Vagina (tissue), 2 donors: ENCODE measurements at places on chromosomes 16 and 17. TPM values are rescaled to one million over a fixed set of nuclear protein-coding genes. Genes with fewer than 3 reads are reported as not detected.
A peak's percentile ranks its signal among the peaks of the same experiment; 100 is the strongest.

- H3K27me3 ChIP-seq, result no peaks in the 10 kb centered on the region
- H3K4me3 ChIP-seq, result no peak overlapping the region
- DNase-seq, result no peak
- no peaks in the 10 kb centered on the region for H3K36me3 ChIP-seq
- peaks cover 44% of the 10 kb centered on the region for H3K4me1 ChIP-seq
- no peak overlapping the region for H3K27ac ChIP-seq
Measured at GRCh38 chr17:81482673-81483072, 29.9 kb downstream of the ACTG1 start.

DNA sequence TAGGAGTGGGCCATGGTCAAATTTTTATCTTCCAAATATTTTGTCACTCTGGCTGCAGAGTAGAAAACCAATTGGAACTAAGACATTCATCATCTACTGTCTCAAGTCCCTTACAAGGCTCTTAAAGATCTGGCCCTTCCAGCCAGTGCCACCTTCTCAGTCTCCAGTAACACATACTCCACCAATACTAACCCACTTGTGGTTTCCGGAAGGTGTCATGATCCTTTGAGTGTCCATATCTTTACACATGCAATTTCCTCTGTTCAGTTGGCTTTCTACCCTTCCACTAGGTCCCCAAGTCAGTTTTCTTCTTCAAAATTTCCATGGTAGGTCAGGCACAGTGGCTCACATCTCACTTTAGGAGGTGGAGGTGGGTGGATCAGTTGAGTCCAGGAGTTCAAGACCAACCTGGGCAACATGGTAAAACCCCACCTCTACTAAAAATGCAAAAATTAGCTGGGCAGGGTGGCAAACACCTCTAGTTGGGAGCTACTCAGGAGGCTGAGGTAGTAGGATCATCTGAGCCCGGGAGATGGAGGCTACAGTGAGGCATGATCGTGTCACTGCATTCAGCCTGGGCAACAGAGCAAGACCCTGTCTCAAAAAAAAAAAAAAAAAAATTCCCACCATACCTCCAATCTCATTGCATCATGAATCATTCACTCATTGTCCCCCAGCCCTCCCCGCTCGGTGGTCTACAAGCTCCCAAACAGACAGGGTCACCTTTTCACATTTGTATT lies 6.0 kb upstream of the GRB2 start:
- no peaks in the 10 kb centered on the region for H3K36me3 ChIP-seq
- no peak overlapping the region for H3K4me3 ChIP-seq
- H3K27ac ChIP-seq, result no peak overlapping the region
- no peaks in the 10 kb centered on the region for H3K27me3 ChIP-seq
- DNase-seq, result no peak

GRCh38 chr17:46745376-46745775 lies 73.1 kb downstream of the WNT3 start:
- H3K4me1 ChIP-seq, result peaks cover 8% of the 10 kb centered on the region
- no peaks in the 10 kb centered on the region for H3K36me3 ChIP-seq
- no peaks in the 10 kb centered on the region for H3K27me3 ChIP-seq
- no peak overlapping the region for H3K4me3 ChIP-seq
- no peak overlapping the region for H3K27ac ChIP-seq
- no peak for DNase-seq

GRCh38 chr16:85238233-85238647 lies 126.0 kb upstream of the CIBAR2 start:
- H3K4me3 ChIP-seq, result no peak overlapping the region
- peaks cover 42% of the 10 kb centered on the region for H3K4me1 ChIP-seq
- peak overlapping the region; percentile 57 for H3K27ac ChIP-seq
- H3K36me3 ChIP-seq, result no peaks in the 10 kb centered on the region
- H3K27me3 ChIP-seq, result no peaks in the 10 kb centered on the region

KCNH4 gene
- not detected for total RNA-seq

DNA sequence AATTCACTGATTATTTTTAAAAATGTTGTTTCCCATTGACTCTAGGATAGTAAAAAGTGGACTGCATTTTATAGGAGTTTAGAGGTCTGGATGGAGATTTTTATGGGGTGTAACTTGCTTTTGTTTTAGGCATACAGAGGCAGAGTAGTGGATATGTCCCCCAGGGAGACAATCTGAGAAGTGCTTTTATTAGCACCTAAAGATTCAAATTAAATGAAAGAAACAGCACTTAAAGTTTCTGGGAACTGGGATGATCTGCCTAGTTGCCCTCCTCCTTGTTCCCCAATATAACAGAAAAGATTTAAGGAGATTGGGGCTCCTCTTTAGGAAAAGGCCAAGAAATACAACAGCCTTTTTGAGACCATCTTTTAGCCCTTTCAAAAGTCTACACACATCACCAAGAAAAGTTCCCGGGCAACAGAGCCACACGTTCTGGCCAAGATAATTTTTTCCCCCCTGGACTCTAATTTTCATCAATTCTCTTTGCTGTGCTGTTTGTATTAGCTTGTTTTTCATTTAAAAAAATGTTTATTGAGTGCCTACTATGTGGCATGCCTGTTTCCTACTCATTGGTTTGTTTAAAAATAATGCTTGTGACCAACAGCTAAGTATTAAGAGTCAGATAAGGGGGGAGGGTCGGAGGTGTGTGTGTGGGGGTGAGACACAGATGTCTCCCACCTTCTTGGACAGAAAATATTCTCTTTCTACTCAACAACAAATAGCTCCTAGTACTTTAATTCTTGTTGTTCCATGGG lies 2.5 kb upstream of the IGF2BP1 start:
- peaks cover 20% of the 10 kb centered on the region for H3K27me3 ChIP-seq
- no peaks in the 10 kb centered on the region for H3K36me3 ChIP-seq
- no peak overlapping the region for H3K4me3 ChIP-seq

GRCh38 chr17:36544044-36544306 lies 744 bp upstream of the GGNBP2 start:
- no peaks in the 10 kb centered on the region for H3K27me3 ChIP-seq
- H3K27ac ChIP-seq, result peak overlapping the region; percentile 100
- no peaks in the 10 kb centered on the region for H3K36me3 ChIP-seq
- H3K4me3 ChIP-seq, result peak overlapping the region; percentile 94
- peaks cover 45% of the 10 kb centered on the region for H3K4me1 ChIP-seq
- no peak for DNase-seq

GRCh38 chr16:54987081-54987480 lies 56.4 kb downstream of the IRX5 start:
- no peak for DNase-seq
- H3K27me3 ChIP-seq, result no peaks in the 10 kb centered on the region
- H3K36me3 ChIP-seq, result no peaks in the 10 kb centered on the region
- no peaks in the 10 kb centered on the region for H3K4me1 ChIP-seq

CFAP52 gene
- total RNA-seq, result 2.5 TPM
